ENCODE measurements at places on chromosomes 12 and 14.

DNA sequence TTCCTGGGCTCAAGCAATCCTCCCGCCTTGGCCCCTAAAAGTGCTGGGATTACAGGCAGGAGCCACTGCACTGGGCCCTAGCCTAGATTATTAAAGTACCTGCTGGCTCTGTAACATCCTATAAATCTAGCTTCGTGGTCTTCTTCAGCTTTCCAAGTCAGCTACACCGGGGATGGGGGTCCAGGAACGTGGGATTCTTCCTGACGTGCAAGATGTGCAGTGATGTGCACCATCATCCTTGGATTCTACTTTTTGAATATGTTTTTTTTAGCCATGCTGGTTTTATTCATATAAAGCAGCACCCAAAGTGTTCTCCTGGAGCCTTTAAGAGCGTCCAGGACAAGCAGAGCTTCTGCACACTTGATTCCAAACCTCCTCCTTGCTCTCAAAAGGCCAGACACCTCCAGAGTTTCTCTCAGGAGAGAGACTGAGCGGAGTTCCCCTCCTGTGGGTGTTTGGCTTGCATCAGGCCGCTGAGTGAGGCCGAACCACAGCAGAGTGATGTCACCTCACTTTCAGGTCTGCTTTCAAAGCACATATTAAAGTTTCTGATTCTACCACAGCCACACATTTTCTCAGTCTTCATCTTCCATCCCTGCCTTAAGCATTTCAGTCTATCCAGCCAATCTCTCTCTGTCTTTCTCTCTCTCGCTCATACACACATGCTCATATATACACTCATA is 33.4 kb downstream of the VCPKMT start:
- no peak for DNase-seq

GRCh38 chr14:24605435-24606190 is 3.9 kb downstream of the GZMH start:
- DNase-seq = no peak

DNA sequence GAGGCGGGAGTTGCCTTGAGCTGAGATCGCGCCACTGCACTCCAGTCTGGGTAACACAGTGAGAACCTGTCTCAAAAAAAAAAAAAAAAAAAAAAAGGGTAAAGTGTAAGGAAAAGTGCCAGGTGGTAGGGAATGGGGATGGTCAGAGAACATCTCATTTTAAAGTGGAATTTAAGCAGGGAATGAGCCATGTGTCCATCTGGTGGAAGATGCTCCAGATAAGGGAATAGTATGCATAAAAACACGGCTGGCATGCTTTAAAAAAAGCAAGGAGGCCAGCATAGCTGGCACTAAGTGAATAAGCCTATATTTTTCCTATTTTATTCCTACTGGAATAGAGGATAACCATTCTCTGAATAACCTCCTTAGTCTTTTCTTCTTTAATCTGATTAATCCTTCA is 33.7 kb downstream of the FAM186A start:
- DNase-seq = no peak

DNA sequence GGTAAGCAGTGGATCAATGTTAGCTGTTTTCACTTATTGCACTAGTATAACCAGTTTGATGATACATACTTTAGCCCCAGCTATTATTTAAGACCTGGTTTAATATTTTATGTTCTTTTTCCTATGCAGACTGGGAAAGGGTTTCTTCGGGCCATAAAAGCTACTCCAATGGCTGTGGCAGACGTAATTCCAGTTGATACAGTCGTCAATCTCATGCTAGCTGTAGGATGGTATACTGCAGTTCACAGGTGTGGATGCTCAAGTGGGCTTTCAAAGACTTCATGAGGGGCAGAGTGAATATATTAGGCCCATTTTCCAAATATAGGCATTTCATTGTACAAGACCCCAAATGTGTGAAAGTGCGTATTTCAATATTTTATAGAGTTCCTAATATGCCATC is 70.1 kb downstream of the ERGIC2 start:
- DNase-seq = no peak

DNA sequence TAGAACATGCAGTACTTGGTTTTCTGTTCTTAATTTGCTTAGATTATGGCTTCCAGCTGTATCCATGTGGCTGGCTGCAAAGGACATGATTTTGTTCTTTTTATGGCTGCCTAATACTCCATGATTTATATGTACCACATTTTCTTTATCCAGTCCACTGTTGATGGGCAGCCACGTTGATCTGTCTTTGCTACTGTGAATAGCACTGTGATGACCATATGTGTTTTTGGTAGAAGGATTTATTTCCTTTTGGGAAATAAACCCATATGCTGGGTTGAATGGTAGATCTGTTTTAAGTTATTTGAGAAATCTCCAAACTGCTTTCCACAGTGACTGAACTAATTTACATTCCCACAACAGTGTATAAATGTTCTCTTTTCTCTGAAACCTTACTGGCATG is 86.2 kb upstream of the FERMT2 start:
- no peak for DNase-seq

GRCh38 chr12:93274937-93275336 is 102.8 kb upstream of the NUDT4 start:
- DNase-seq = no peak

GRCh38 chr14:103304706-103305105 is 29.3 kb upstream of the EIF5 start:
- no peak for DNase-seq

DNA sequence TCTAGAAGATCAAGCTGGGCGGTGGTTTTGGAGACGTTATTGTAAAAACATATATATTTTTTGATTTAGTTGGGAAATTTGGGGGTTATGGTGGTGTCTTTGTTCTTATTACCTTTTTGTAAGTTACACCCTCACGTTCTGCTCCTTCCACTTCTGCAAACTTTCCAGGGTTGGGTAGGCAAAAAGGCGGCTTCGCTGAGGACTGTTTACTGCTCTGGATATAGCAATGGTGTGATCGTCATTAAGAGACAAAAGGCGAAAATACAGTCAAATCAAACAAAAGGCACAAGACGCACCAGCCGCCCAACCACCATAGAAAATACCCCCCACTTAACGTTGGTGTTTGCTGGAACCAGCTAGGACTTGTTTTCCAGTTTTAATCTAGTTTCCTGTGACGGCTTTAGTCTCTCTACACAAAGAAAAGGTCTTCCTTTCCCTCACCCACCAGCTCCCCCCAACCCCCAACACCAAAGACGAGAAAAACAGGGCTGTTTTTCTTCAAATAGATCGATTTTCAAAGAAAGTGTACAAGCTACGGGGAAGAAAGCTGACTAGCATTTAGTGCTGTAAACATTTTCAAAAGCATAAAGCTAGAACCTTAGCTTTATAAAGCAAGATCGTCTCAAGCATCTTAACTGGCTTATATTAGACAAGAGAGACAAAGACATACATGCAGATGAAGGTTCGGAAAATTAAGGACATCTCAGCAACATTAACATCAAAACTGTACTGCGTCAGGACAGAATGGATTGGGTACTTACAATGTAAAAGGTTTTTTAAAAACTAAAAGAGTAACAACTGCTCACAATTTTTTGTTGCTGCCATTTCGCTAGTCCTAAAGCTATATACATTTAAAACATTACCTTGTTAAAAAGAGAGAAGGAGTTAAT is 2.0 kb upstream of the SETD1B start:
- no peak for DNase-seq

DNA sequence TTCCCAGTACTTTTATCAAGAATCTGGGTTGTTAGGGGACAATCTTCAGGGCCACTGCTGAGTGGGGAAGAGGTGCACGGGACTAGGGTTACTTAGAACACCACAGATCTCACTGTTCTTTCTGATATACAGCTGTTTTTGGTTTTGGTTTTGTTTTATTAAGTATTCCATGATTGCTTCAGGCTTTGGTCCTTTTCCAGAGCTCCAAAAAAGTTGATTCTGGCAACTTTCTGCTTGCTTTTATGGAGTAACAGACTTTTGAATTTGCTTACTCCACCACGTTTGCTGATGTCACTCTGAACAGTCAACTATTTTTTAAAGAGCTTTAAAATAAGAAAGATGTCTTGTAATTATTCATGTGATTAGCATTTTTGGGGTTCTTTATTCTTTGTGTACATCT is 368.1 kb upstream of the FOXG1 start:
- DNase-seq = no peak

DNA sequence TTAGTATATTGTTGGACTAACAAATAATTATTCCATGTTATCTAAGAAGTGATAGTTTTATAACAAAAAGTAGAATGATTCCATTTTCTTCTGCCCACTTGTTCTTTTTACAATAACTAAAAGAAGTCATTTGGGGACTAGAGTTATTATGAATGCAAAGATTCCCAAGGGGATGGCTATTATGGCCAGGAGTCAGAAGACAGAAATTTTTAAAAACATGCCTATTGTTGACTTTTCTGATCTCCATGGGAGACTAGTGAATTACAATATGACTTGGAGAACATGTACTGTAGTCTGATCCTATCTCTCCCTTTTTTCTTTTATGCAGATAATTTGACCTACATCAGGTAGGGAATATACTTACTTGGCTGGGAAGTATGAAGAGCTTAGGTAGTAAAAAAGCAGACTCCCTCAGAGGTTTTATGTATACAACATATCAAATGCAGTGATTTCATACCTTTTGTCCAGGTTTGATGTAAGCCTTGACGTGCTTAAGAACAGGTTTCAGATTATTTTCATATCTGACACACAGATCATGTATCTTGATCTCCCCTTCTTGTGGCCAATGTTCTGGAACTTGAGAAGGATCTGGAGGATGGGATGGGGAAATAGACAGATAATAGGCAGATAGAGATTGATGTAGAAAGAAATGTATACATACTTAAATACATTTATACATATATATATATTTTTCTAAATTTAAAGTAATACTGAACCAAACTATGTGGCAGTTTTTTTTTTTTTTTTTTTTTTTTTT is 41.0 kb upstream of the KCNJ8 start:
- DNase-seq = no peak

DNA sequence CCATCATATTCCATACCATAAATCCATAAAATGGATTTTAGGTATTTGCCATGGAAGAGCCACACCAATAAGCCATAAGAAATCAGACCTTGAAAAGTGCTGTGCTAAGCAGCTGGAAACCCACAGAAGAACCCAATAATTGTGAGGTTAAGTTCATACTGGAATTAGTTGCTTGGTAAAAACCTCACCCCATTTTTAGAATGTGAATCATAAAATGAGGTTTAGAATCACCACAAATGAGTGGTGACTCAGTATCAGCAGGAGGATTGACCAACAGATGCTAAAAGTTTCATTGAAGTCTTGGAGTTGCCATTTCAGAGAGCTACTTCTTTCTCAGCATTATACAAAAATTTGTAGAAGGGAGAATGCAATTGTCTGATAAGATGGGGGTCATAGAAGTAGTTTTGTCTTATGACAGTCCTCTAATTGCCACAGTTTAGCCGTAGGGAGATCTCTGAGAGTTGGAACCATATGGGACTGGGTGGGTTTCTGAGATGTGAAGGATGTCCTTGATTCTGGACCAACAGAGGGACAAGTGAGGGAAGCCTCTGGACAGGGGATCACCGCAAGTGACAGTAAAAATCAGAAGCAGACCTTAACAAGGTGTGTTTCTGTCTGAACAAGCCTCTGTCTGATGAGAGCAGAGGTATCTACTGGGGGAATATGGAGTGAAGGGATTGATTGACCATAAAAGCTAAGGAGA is 1.4 kb upstream of the STON2 start:
- no peak for DNase-seq

DNA sequence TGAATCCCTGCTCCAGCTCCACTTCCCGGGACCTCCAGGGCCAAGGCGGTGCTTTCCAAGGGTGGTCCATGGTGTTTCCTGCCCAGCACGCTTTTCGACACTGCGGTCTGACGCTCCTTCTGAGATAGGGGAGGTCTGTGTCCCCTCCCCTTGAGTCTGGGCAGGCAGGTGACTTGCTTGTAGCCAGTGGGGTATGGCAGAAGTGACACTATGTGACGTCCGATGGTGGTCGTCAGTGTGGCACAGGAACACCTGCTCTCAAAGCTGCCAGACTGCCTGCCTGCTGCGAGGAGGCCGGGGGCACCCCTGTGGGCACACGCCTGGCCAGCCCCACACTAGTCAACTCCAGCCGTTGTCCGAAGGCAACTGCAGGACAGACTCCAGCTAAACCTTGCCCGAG is 16.0 kb upstream of the TRAF3 start:
- no peak for DNase-seq

DNA sequence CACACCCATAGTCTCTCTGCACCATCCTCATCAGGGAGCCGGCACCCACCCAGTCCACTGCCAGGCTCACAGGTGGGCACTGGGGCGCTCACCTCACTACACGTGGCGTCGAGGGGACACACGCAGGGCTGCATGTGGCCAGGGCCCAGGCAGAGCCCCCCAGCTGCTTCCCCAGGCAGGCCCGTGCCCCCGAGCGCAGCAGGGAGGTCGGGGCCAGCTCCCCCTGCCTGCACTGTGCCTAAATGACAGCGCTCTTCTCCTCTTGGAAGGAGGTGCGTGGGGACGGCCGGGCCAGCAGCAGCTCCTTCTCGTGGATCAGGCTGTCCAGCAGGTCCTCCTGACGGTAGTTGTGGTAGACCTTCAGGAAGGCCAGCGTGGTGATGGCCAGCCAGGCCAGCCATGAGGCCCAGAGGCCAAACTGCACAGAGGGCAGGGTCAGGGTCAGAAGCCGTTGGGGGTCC is 11.3 kb downstream of the TMEM179 start:
- DNase-seq = no peak

- DNase-seq = no peak
Measured at GRCh38 chr12:90102957-90103652, 394.5 kb upstream of the ATP2B1 start.

DNA sequence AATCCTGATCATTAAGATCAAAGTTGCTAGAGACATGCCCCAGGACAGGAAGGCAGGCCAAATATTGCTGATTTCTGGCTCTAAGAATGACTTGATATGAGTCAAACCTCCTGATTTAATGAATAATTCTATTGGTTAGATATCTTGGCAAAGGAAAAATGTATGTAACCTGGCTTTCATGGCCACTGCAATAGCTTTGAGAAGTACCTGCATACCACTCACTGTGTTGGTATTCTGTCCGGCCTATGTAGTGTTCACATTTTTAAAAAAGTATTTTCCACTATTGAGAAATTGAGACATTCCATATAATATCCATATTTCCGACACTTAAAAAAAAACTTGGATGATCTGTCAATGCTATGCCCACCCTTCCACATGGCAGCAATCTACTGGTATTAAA is 283.1 kb upstream of the SOX5 start:
- DNase-seq = no peak

GRCh38 chr12:85690146-85690545 is 146.1 kb downstream of the RASSF9 start:
- DNase-seq = no peak

DNA sequence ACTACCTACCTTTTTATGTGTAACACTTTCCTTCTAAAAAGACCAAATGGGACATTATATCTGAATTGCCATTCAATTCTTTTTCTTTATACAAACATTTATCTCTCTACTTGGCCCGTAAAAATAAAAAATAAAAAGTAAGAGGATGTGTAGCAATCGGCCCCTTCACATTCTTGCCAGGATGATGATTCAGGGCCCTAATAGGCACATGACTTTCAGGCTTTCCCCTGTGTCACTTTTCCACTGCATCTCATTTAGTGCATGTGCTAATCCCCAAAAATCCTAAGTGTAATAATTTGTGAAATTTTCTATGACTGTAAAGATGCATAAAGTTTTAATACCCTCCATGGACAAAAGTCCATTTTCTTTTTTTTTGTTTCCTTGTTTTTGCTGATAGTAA is 23.0 kb upstream of the ATP2B1 start:
- no peak for DNase-seq
